ENCODE measurements at places on chromosomes 3 and 15. TPM values are rescaled to one million over a fixed set of nuclear protein-coding genes. Genes with fewer than 3 reads are reported as not detected.

DNA sequence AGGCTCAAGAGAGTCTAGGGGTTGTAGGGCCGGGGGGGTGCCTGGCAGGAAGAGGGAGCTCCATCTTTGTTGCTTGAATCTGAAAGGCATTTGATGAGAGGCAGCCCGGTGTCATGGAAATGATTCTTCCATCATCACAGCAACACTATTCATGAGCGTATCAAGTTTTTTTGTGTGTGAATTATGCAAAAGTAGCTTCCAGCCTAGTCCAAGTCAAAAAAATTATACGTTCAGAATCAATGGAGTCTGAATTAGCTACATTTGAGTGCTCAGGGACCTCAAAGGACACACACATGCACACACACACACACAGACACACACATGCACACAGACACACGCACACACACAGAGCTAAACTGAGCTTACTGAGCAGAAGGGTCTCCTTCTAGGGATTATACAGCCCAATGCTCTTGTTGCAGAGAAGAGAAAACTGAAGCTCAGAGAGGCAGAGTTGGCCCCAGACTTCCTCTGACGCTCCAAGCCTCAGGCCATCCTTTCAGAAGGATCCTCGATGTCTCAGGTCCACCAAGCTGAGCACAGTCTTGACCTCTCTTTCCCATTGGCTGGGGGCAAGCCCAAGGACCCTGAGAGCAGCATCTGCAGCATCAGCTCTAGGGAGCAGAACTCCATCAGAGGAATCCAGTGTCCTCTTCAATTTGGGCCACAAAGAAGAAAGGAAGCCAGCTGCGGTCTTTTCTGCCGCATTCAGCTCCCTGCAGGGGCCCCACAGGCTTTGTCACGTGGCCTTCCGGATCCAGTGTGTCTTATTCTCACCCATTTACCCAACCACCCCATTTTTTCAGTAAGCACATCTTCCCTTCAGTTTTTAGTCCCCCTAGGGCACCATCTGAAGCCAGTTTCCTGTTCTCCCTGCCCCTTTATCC lies 228.0 kb downstream of the UACA start:
- DNase-seq = no peak

GRCh38 chr3:27344192-27344591 lies 25.0 kb downstream of the NEK10 start:
- DNase-seq = no peak

- DNase-seq = no peak
Measured at GRCh38 chr15:68679161-68679560, 100.4 kb downstream of the CORO2B start.

GRCh38 chr3:54137311-54137710 lies 15.0 kb downstream of the CACNA2D3 start:
- no peak for DNase-seq

- DNase-seq = no peak
Measured at GRCh38 chr3:133506215-133506901, 67.1 kb upstream of the CDV3 start.

GRCh38 chr15:62447742-62448141 lies 282.7 kb upstream of the C2CD4B start:
- DNase-seq = no peak

DNA sequence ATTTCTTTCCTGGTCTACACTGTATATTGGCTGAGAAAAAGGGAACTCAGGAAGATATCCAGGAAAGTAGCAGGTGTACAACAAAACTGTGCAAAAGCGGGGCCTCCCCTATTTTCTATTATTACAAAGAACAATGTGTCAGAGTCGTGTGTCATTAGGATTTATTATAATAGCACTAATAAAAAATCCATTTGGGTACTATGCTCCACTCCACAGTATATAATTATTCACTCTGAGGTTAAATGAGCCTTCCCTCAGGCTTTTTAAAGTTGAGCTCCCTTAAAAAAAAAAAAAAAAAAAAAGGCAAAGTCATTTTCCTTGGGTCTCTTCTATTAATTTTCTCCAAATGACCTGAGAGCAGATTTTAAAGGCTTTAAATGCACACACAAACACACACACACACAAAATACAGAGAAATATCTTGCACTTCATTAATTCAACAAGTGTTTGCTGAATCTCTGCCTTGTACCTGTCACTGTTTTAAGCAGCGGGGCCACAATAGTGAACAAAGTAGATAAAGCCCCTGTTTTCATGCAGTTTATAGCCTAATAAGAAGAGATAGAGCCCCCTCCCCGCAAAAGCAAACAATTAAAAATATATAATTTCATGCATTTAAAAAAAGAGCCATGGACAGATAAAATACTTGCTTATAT lies 1.3 kb upstream of the DPP8 start:
- no peak for DNase-seq

GRCh38 chr3:100008081-100008698 lies 106.1 kb downstream of the FILIP1L start:
- no peak for DNase-seq

The RTP1 gene
- not detected for total RNA-seq

The LEKR1 gene
- total RNA-seq = 0.65 TPM

The GALNT15 gene
- total RNA-seq = 26.5 TPM

The ANKUB1 gene
- not detected for total RNA-seq

The CLEC3B gene
- total RNA-seq = 132 TPM

The TMED3 gene
- total RNA-seq = 37.1 TPM
